H54 (cell line): ENCODE measurements at places on chromosomes 5 and 9.
A peak's percentile ranks its signal among the peaks of the same experiment; 100 is the strongest.

- no peak for DNase-seq
These were observed 28.0 kb upstream of the LRRC14B start for GRCh38 chr5:163338-163620.

- DNase-seq: no peak
These were observed 341.0 kb upstream of the DMAC1 start for GRCh38 chr9:8140557-8140956.

- DNase-seq: no peak
These were observed 65.7 kb upstream of the ECM2 start for GRCh38 chr9:92601451-92601850.

DNA sequence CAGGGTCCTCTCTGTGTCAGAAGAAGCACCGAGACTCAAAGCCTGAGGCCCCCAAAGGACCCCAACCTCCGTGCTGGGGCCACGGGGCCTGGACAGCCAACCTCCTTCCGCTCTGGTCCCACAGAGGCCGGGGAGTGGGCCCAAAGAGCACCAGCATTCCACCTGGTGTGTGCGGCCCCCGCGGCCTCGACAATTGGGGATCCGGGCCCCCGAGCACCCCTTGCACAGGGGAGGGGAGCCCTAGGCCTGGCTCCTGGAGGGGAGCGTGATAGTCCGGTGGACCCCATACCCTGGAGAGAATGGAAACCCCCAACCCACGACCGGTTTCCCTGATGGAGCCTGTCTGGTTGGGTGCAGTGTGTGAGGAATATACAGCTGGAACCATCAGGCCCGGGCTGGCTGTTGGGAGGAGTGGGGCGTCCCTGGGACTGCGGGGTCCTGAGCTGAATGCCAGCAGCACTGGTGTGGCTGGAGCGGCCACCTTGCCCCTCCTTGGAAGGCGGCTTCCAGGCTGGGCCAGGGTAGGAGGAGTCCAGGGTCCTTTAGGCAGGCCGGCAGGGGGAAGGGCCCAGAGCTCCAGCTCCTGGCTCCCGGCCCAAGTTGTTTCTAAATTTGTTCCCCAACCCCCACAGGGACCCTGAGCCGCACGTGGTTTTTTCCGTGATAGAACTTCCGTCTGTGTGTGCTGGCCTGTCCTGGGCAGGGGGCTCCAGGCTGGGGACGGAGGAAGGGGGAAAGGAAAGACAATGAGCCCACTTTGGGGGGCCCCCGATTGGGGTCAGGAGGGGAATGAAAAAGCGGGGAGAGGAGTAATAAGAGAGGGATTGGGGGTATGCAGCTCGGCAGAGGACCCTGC is 825 bp upstream of the TOR4A start:
- no peak for DNase-seq

GRCh38 chr9:129640871-129641749 is 841 bp downstream of the ASB6 start:
- DNase-seq: no peak

- DNase-seq: no peak
These were observed 13.3 kb upstream of the C5orf15 start for GRCh38 chr5:133981714-133982113.

- DNase-seq: no peak
These were observed 183.8 kb upstream of the S1PR3 start for GRCh38 chr9:88807426-88807825.

DNA sequence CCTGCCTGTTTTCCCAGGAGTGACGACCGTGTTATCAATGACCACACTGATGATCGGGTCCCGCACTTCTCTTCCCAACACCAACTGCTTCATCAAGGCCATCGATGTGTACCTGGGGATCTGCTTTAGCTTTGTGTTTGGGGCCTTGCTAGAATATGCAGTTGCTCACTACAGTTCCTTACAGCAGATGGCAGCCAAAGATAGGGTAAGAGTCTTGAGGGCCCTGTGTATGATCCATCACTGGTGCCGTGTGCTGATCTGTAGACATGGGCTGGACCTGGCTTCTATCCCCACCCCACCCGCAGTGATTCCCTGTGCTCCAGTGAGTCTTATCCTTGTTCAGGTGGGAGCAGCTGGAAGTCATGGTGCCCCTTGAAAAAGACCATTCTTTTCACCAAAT is 26.0 kb downstream of the GABRP start:
- no peak for DNase-seq

GRCh38 chr5:177546258-177546741 is 8.1 kb downstream of the FAM193B start:
- peak; percentile 89 for DNase-seq

DNA sequence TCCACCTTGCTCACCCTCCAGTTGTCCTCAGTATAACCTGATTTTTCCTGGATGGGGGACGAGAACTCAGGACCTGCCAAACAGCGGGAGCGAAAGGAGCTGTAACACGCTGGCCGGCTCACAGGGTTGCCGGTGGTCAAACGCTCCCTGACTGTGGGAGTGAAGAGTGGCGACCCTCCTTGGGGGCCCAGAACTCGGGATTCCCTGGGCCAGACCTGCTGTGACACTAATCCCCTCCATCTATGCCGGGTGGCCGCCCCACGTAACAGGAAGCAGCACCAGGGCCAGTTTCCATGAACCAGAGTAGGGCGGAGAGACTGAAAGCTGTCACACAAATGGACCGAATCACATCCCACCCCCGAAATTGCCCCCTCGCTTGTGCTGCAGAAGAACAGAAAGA is 1809.2 kb upstream of the ACO1 start:
- no peak for DNase-seq

- DNase-seq: no peak
These were observed 40.3 kb downstream of the HEXB start for GRCh38 chr5:74725331-74725730.

DNA sequence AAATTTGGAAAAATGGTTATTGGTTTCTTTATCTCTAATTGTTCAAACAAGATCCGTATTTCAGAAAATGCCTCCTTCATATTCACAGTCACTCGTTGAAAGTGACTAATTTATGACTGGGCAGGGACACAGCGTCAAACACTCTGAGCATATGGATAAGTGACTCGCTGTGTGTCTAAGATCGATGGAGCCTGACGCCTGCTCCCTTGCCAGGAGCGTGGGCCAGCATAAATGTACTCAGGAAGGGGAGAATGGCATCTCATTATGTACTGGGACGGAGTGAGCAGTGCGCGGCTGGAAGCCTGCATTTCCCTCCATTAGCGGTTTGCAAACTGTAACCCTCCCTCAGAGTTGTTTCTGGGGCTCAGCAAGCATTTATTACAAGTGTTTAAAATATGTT is 79.8 kb upstream of the CAST start:
- peak; percentile 17 for DNase-seq

- no peak for DNase-seq
These were observed 5.0 kb upstream of the TEX48 start for GRCh38 chr9:114687034-114687433.

DNA sequence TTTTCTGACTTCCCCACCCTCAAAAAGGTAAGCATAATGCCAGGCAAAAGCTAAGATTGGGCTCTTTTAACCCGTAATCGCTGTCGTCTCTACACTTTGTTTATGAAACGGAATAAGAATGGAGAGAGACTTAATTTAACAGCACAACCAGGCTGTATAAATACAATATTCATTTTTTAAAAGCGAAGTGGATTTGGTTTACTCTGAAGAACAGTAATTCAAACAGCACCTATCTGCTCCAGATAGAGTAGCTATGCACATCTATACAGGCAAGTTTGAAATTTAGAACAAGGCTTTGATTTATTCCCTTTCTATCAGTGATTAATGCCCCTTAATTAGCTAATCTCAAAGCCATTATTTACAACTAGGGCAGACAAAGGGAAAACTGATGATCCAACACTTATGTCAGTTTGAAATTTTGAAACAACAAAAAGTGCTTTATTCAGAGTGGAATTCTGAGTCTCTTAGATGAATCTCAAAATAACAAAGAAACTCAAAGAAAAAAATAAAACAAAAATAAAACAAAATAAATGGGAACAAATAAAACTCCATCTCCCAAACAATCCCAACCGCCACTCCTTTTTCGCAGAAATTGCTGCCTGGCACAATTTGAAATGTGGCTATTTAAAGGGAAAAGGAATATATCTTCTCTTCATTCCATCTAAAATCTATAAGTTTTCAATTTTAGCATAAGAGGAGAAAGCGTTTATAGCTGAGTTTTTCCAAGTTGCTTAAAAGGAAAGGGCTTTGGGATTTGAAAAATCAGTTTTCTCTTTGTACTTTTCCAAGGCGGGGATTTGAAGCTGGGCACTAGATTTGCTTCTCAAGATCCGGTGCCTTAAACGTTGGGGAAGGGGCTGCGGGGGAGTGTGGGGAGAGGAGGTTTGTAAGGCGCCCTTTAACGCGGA is 298.6 kb downstream of the PARP8 start:
- no peak for DNase-seq

DNA sequence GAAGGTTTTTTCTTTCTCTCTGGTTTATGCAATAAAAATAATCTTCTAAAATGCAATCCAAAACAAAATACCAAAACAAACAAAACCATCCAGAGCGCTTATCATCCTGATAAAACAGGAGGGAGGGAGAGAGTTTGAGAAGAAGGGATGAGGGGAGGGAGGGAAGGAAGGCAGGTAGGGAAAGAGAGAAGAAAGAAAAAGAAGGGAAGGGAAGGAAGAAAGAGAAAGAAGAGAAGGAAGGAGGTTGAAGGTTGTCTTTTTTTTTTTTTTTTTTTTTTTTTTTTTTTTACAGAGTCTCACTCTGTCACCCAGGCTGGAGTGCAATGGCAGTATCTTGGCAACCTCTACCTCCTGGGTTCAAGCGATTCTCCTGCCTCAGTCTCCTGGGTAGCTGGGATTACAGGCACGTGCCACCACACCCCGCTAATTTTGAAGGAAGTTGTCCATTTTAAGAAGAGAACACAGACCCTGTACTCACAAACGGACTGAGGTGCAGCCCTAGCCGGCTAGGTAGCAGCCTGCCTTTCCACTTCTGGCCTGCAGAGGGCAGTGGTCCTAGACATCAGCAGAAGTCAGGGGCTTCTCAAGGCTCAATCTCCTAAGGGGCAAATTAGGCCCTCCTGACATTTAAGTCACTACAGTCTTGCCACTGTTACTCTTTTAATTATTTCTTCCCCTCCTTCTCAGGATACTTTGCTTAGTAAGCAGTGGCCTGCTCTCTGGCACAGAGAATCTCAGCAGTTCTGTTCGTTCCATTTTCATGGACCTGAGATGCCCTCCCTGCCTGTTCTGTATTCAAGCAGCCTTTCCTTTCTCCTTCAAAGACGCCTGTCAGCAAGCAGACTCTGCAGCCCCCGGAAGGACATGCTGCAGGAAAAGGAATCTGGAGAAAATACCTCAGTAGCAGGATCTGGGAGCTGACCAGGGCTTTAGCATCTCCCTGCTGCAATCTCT is 76.4 kb downstream of the EPB41L4B start:
- peak; percentile 61 for DNase-seq

- DNase-seq: no peak
These were observed 487.7 kb downstream of the SEMA5A start for GRCh38 chr5:9058161-9058560.

GRCh38 chr5:139425497-139425896 is 13.8 kb downstream of the DNAJC18 start:
- no peak for DNase-seq

DNA sequence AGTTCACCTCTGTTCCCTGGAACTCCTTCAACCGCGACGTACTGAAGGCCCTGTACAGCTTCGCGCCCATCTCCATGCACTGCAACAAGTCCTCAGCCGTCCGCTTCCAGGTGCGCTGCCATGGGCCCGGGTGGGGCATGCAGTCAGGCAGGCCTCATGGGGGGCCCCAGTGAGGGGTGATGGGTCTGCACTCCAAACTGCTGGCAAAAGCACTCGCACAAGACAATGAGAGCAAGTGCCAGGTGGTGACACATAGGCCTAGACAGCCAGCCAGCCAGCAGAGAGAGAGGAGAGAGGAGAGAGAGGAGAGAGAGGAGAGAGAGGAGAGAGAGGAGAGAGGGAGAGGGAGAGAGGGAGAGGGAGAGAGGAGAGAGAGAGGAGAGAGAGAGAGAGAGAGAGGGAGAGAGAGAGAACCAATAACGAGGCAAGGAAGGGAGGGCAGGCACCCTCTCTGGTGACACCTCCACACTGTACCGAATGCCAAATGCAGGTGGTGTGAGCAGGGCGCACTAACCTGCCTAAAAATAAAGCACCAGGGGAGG is 21.0 kb downstream of the DBH start:
- peak; percentile 49 for DNase-seq

DNA sequence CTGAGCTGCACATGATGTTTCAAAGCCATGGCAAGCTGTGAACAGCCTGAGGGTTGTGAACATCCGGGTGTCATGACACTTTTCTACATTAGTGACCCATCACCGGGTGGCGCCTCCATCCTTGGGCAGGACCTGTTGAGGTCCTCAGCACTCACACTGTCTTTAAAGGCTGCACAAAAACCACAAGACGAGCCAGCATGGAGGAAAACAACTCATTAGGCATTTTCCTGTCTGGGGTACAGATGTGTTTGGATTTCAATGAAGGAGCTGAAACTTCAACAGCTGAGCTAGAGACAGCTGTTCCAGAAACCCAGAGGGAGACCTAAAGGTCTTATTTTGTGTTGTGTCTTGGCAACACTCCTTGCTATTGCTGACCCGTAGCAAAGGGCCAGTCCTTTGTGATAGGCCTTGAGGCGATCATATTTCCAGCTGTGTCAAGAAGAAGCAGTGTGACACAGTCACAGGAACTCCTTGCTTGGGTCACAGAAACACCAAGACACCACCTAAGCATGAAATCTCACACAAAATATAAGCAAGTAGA is 151.8 kb upstream of the VLDLR start:
- no peak for DNase-seq

- DNase-seq: no peak
These were observed 25.1 kb upstream of the LPAR1 start for GRCh38 chr9:111063332-111063731.

GRCh38 chr5:1998716-1999317 is 116.1 kb upstream of the IRX4 start:
- DNase-seq: no peak

DNA sequence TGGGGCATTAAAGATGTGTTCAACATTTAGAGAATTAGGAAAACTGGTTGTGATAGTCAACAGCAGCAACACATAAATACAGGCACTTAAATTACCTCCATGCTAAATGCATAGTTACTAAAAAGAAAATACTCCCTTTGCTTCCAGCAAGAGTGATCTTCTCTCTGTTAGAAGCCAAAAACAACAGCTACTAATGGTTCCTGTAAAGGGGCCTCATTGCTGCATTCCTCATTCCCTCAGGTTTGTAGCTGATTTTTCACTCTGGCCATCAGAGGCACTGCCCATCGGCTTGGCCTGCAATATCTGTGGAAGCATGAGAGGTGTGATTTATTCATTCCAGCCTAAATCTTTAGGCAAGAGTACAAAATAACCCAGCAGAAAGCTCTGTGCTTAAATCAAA is 466.0 kb upstream of the ADAMTS16 start:
- DNase-seq: no peak

GRCh38 chr5:81961651-81962440 is 10.0 kb upstream of the ATG10 start:
- DNase-seq: no peak

DNA sequence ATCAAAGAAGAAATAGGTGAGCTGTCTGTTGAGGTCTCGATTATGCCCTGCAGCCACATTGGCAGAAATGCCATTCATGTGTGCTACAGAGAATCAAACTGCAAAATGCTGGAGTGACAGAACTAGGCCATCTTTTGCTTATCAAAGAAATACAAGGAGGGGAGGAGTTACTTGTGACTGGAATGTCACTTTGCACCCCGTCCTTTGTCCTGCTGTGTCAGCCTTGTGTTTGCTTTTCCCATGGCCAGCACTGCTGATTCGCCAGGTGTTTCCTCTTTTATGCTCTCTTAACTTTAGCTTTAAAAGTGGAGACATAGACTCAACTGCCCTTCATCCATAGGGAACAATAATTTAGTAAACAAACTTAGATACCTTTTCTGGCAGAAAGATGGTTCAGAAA is 54.3 kb downstream of the SLC46A2 start:
- DNase-seq: no peak

- DNase-seq: no peak
These were observed 478.8 kb downstream of the CETN3 start for GRCh38 chr5:89930591-89931392.

- DNase-seq: no peak
These were observed 105.8 kb downstream of the DOCK2 start for GRCh38 chr5:169742771-169743296.
